Hepatocyte (in vitro differentiated cells): ENCODE measurements at places on chromosomes 13 and 19. TPM values are rescaled to one million over a fixed set of nuclear protein-coding genes. Genes with fewer than 3 reads are reported as not detected.

Gene IL4I1
- total RNA-seq = 0.12 and 0.60 TPM in 2 replicates

Gene MISP3
- total RNA-seq = 3.7 and 4.9 TPM in 2 replicates

Gene MYH14
- total RNA-seq = 48.9 and 64.4 TPM in 2 replicates

Gene CCNA1
- total RNA-seq = 0.47 TPM in 1 of 2 replicates, not detected in the other

DNA sequence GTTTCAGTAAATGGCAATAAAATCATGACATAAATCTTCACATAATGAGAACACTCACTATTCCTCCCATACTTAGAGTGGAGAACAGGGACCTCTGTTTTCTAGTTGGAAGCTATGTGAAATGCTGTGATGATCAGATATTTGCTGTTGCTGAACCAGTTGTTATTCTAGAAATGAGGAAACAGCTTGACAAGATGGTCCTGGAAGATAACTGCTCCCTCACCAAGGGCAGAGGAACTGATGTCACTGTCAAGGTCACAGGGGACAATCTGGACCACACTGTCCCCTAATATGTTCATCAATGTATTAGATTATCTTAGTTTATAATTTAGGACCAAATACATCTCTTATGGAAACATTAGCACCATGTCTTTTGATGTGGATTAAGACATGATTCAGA is 1173.3 kb downstream of the PCDH17 start:
- no peak overlapping the region for H3K4me3 ChIP-seq
- H3K36me3 ChIP-seq = no peaks in the 10 kb centered on the region
- no peaks in the 10 kb centered on the region for H3K27me3 ChIP-seq
- no peak overlapping the region for H3K27ac ChIP-seq
- H3K4me1 ChIP-seq = no peaks in the 10 kb centered on the region

Gene IGFL1
- not detected in 2 replicates for total RNA-seq

DNA sequence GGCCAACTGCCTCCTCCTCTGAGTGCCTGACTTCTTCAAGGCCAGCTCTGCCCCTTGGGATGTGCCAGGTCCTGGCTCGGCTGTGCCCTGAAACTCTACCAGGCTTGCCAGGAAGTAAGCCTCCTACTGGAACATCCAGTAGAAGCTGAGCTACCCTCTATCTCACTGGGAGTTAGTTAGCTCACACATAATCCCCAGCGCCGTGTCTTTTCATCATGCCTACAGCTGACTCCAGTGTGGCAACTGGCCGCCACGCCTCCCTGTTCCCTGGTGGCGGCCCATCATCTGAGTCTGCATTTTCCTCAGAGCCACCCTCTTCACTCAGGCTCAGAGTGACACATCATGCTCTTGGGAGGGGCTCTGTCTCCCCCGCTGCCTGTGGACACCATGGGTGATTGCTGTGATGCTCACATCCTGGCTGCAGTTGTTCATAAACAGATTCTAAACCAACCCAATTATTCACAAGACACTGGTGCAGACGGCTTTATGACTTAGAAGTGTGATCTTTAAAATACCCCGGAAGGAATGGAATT is 131.9 kb upstream of the IRS2 start:
- H3K4me1 ChIP-seq = peaks cover 4% of the 10 kb centered on the region
- no peaks in the 10 kb centered on the region for H3K27me3 ChIP-seq
- no peaks in the 10 kb centered on the region for H3K36me3 ChIP-seq
- peak; percentile 32 for DNase-seq

GRCh38 chr13:91017031-91017668 is 330.3 kb upstream of the MIR17HG start:
- no peaks in the 10 kb centered on the region for H3K4me1 ChIP-seq
- H3K36me3 ChIP-seq = no peaks in the 10 kb centered on the region
- H3K4me3 ChIP-seq = no peak overlapping the region
- H3K27me3 ChIP-seq = no peaks in the 10 kb centered on the region
- H3K27ac ChIP-seq = no peak overlapping the region
- DNase-seq = peak; percentile 67

DNA sequence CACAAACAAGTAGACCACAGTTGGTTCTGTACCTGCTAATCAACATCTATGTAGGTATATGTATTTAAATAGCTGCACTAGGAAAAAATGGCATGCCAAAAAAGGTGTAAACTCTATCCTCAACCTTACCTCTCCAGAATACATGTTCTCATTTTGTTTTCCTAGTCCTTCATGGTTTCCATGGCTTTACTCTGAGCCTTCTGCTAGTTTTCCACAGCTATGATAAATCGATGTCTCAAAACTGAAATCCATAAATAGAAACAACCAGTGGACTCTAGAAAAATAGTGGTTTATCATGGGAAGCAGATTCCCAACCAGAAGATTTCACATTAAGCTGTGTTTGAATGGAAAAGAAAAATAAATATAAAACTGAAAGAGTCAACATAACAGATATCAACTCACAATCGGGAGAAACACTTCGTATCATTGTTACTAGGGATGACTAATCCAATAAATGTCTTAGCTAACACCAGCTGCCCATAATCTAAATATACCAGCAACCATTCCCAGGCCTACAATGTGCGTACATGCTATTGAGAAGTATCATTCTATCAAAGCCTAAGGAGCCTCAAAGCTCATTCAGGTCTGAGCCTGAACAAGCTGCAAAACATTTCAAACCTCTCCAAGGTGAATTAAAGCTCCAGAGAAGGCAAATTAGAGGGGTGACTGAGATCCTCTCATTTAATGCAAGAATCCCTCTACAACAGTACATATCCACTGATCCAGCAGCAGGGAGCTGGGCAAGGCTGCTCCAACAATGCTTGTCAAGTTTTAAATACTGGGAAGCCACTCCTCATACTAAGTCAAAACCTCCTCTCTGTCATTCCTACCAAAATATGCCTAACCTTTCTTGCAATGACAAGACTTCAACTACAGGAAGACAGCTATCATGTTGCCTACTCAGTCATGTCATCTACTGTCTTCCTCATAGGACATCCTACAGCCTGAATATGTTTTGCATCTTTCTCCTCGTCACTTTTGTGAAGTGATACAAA is 90.2 kb downstream of the KCTD12 start:
- no peak for DNase-seq
- H3K4me1 ChIP-seq = peaks cover 5% of the 10 kb centered on the region
- no peaks in the 10 kb centered on the region for H3K27me3 ChIP-seq

Gene PODNL1
- total RNA-seq = 0.17 TPM in 1 of 2 replicates, not detected in the other

GRCh38 chr19:19371059-19371458 is 34.4 kb upstream of the GATAD2A start:
- DNase-seq = no peak
- H3K4me1 ChIP-seq = no peaks in the 10 kb centered on the region
- no peak overlapping the region for H3K4me3 ChIP-seq
- H3K36me3 ChIP-seq = no peaks in the 10 kb centered on the region

DNA sequence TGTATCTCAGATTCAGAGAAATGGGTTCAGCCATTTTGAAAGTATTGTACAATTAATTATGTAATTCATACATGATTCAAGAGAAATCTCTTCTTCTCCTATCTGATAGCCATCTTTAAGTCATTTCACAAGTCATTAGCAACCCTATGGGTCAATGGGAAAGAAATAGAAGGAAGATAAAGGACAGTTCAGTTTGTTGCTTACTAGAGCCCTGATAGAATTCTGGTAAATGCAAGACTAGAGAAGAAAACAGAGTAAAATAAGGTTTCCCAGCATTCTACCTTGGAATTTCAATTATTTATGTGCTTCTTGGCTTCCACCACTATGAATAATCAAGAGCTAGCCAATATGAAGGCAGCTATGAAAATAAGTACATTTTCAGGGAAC is 117.7 kb downstream of the LHFPL6 start:
- H3K27me3 ChIP-seq = no peaks in the 10 kb centered on the region
- no peak overlapping the region for H3K4me3 ChIP-seq
- H3K36me3 ChIP-seq = no peaks in the 10 kb centered on the region
- H3K27ac ChIP-seq = no peak overlapping the region
- DNase-seq = no peak

- H3K36me3 ChIP-seq = no peaks in the 10 kb centered on the region
- no peak for DNase-seq
- H3K27ac ChIP-seq = no peak overlapping the region
- no peak overlapping the region for H3K4me3 ChIP-seq
- H3K27me3 ChIP-seq = no peaks in the 10 kb centered on the region
- peaks cover 28% of the 10 kb centered on the region for H3K4me1 ChIP-seq
Measured at GRCh38 chr19:34189199-34189916, 17.1 kb downstream of the LSM14A start.

- no peaks in the 10 kb centered on the region for H3K4me1 ChIP-seq
- no peak for DNase-seq
- H3K4me3 ChIP-seq = no peak within 1 kb of the TSS
- peaks cover 2% of the 10 kb centered on the region for H3K27me3 ChIP-seq
- H3K27ac ChIP-seq = no peak within 1 kb of the TSS
Measured at GRCh38 chr19:35291916-35292315, at the start of gene MAG. Gene MAG, plus strand, starts transcription at chr19:35292161. Its CDS starts 3,248 bp downstream, at chr19:35295409.

- H3K27me3 ChIP-seq = no peaks in the 10 kb centered on the region
- no peaks in the 10 kb centered on the region for H3K4me1 ChIP-seq
- H3K36me3 ChIP-seq = no peaks in the 10 kb centered on the region
- DNase-seq = no peak
- no peak overlapping the region for H3K27ac ChIP-seq
- no peak overlapping the region for H3K4me3 ChIP-seq
Measured at GRCh38 chr13:44735806-44736205, 159.7 kb upstream of the TSC22D1 start.

DNA sequence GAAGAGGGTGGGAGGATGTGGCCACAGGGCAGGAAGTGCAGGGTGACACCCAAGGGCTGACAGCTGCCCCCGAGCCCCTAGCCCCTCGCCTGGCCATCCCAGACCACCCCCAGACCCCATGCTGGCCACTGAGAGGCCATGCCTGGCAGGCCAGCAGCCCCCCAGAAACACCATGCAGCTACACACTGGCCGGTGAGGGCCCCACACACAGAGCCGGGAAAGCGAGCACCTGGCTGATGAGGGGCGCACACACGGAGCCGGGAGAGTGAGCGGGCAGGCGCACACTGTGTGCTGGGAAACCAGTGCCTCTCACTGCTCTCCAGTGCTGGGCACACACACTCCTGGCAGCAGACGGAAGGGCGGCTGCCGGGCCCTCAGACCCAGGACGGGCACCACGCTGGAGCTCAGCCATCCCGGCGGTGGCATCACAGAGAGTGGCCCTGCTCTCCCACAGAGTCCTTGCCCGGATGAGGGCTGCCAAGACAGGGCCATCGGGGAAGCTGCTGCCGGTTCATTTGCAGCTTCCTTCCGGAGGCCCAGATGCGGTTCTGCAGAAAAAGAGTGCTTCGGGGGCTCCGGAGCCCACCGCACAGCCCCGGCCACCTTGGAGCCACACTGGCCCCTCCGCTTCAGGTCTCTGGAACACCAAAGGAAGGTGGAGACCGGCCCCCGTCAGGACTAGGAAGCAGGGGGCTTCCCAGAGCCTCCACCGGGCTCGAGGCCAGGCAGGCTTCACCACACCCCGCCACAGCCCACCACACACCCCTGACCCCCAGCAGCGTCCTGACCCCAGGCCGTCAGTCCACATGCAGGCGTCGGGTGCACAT is 76.4 kb downstream of the SPACA7 start:
- no peaks in the 10 kb centered on the region for H3K27me3 ChIP-seq
- H3K27ac ChIP-seq = no peak overlapping the region
- no peak for DNase-seq
- no peak overlapping the region for H3K4me3 ChIP-seq

- no peak overlapping the region for H3K4me3 ChIP-seq
- no peaks in the 10 kb centered on the region for H3K36me3 ChIP-seq
- DNase-seq = no peak
- H3K27ac ChIP-seq = no peak overlapping the region
Measured at GRCh38 chr19:41064974-41065569, 23.2 kb upstream of the CYP2A13 start.

GRCh38 chr13:52405369-52405766 is 604 bp downstream of the THSD1 start:
- no peaks in the 10 kb centered on the region for H3K36me3 ChIP-seq
- H3K4me3 ChIP-seq = peak overlapping the region; percentile 52
- no peak overlapping the region for H3K27ac ChIP-seq
- DNase-seq = no peak
- peaks cover 26% of the 10 kb centered on the region for H3K27me3 ChIP-seq
- peaks cover 12% of the 10 kb centered on the region for H3K4me1 ChIP-seq

Gene TRAPPC6A
- total RNA-seq = 24.6 and 25.7 TPM in 2 replicates

- no peaks in the 10 kb centered on the region for H3K27me3 ChIP-seq
- H3K36me3 ChIP-seq = no peaks in the 10 kb centered on the region
- no peaks in the 10 kb centered on the region for H3K4me1 ChIP-seq
- no peak for DNase-seq
- no peak overlapping the region for H3K4me3 ChIP-seq
Measured at GRCh38 chr19:55287361-55288079, 3.7 kb downstream of the BRSK1 start.

GRCh38 chr19:34778342-34778741 is 5.3 kb upstream of the ZNF599 start:
- H3K4me1 ChIP-seq = no peaks in the 10 kb centered on the region
- no peaks in the 10 kb centered on the region for H3K27me3 ChIP-seq
- no peak overlapping the region for H3K27ac ChIP-seq
- no peaks in the 10 kb centered on the region for H3K36me3 ChIP-seq

DNA sequence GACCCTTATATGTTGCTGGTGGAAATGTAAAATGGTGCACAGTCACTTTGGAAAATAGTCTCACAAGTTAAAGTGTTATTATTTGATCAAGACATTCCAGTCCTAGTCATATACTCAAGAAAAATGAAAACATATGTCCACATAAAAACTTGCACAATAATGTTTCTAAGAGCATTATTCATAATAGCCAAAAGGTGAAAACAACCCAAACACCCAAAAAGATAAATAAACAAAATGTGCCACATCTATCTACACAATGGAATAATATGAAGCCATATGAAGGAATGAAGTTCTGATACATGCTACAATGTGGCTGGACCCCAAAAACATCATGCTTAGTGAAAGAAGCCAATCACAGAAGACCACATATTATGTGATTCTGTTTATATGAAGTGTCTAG is 14.4 kb upstream of the AKAP8 start:
- H3K4me1 ChIP-seq = no peaks in the 10 kb centered on the region
- H3K36me3 ChIP-seq = no peaks in the 10 kb centered on the region
- DNase-seq = no peak
- no peak overlapping the region for H3K4me3 ChIP-seq

Gene EDNRB
- total RNA-seq = 34.6 and 37.2 TPM in 2 replicates

Gene GJB2
- 6.1 and 10.3 TPM in 2 replicates for total RNA-seq

DNA sequence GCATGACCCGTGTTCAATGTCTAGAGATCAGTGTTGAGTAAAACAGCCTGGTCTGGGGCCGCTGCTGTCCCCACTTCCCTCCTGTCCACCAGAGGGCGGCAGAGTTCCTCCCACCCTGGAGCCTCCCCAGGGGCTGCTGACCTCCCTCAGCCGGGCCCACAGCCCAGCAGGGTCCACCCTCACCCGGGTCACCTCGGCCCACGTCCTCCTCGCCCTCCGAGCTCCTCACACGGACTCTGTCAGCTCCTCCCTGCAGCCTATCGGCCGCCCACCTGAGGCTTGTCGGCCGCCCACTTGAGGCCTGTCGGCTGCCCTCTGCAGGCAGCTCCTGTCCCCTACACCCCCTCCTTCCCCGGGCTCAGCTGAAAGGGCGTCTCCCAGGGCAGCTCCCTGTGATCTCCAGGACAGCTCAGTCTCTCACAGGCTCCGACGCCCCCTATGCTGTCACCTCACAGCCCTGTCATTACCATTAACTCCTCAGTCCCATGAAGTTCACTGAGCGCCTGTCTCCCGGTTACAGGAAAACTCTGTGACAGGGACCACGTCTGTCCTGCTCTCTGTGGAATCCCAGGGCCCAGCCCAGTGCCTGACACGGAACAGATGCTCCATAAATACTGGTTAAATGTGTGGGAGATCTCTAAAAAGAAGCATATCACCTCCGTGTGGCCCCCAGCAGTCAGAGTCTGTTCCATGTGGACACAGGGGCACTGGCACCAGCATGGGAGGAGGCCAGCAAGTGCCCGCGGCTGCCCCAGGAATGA is 1.5 kb upstream of the CEACAM5 start:
- H3K36me3 ChIP-seq = no peaks in the 10 kb centered on the region
- H3K27ac ChIP-seq = no peak overlapping the region
- H3K27me3 ChIP-seq = no peaks in the 10 kb centered on the region

Gene PCDH20
- total RNA-seq = 10.2 and 11.2 TPM in 2 replicates
